ENCODE measurements at places on chromosomes 6 and 20. TPM values are rescaled to one million over a fixed set of nuclear protein-coding genes. Genes with fewer than 3 reads are reported as not detected.

- H3K36me3 ChIP-seq, result no peaks in the 10 kb centered on the region
- DNase-seq, result no peak
- no peak overlapping the region for H3K27ac ChIP-seq
- peaks cover 20% of the 10 kb centered on the region for H3K4me1 ChIP-seq
- H3K27me3 ChIP-seq, result no peaks in the 10 kb centered on the region
These were observed 23.5 kb downstream of the GFOD1 start for GRCh38 chr6:13463941-13464340.

The FRMD1 gene
- total RNA-seq, result not detected

GRCh38 chr6:74415056-74415455, 719.1 kb downstream of the CD109 start:
- no peak overlapping the region for H3K27ac ChIP-seq
- H3K4me3 ChIP-seq, result no peak overlapping the region
- H3K4me1 ChIP-seq, result no peaks in the 10 kb centered on the region
- no peaks in the 10 kb centered on the region for H3K36me3 ChIP-seq
- DNase-seq, result no peak

GRCh38 chr20:44457016-44457415, 18.7 kb upstream of the TTPAL start:
- H3K4me1 ChIP-seq, result no peaks in the 10 kb centered on the region
- H3K36me3 ChIP-seq, result no peaks in the 10 kb centered on the region
- H3K4me3 ChIP-seq, result no peak overlapping the region
- no peaks in the 10 kb centered on the region for H3K27me3 ChIP-seq
- H3K27ac ChIP-seq, result no peak overlapping the region

The DEFB132 gene
- not detected for total RNA-seq

The DAAM2 gene
- not detected for total RNA-seq

The PRR18 gene
- 0.09 TPM for total RNA-seq

GRCh38 chr20:46230106-46230491, 78.2 kb downstream of the CDH22 start:
- H3K27me3 ChIP-seq, result peaks cover 6% of the 10 kb centered on the region
- H3K27ac ChIP-seq, result no peak overlapping the region
- H3K4me3 ChIP-seq, result no peak overlapping the region
- no peaks in the 10 kb centered on the region for H3K36me3 ChIP-seq
- no peak for DNase-seq
- H3K4me1 ChIP-seq, result no peaks in the 10 kb centered on the region

The PPP1R14C gene
- 1.4 TPM for total RNA-seq

The SCP2D1 gene
- total RNA-seq, result not detected

DNA sequence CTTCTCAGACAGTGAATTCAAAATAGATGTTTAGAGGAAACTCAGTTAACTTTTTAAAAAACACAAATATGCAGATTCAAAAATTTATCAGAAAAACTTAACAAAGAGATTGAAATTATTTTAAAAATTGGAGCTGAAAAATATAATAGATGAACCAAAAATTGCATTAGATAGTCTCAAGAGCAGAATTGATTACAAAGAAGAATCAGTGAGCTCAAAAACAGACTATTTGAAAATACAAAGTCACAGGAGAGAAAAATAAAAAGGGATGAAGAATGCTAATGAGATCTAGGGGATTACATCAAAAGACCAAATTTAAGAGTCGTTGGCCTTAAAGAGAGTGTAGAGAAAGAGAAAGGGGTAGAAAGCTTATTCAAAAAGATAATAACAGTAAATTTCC, 700.5 kb downstream of the COL12A1 start:
- H3K36me3 ChIP-seq, result no peaks in the 10 kb centered on the region
- H3K27ac ChIP-seq, result no peak overlapping the region
- no peak for DNase-seq
- H3K4me1 ChIP-seq, result no peaks in the 10 kb centered on the region
- no peaks in the 10 kb centered on the region for H3K27me3 ChIP-seq

DNA sequence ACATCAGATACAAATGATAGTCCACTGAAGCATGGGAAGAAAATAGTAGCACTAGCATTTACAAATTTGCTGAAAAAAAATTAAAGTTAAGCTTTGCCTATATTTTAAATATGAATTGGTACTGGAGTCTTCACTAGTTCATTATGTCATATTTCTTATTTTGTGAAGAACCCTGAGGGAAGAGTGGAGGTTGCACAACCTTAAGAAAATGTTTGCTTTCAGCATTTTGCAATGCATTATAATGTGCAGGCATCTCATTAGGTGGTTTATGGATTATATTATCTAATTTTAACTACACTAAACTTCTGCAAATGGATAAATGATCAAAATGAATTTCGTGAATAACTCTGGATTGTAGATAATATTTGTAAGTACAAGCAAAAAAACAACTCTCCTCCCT, 390.8 kb upstream of the HS3ST5 start:
- H3K4me1 ChIP-seq, result no peaks in the 10 kb centered on the region
- no peaks in the 10 kb centered on the region for H3K27me3 ChIP-seq
- no peak for DNase-seq
- no peaks in the 10 kb centered on the region for H3K36me3 ChIP-seq
- no peak overlapping the region for H3K27ac ChIP-seq

- DNase-seq, result no peak
- H3K36me3 ChIP-seq, result no peaks in the 10 kb centered on the region
- H3K4me3 ChIP-seq, result no peak overlapping the region
- H3K4me1 ChIP-seq, result no peaks in the 10 kb centered on the region
These were observed 62.8 kb downstream of the PERP start for GRCh38 chr6:138044458-138044857.

DNA sequence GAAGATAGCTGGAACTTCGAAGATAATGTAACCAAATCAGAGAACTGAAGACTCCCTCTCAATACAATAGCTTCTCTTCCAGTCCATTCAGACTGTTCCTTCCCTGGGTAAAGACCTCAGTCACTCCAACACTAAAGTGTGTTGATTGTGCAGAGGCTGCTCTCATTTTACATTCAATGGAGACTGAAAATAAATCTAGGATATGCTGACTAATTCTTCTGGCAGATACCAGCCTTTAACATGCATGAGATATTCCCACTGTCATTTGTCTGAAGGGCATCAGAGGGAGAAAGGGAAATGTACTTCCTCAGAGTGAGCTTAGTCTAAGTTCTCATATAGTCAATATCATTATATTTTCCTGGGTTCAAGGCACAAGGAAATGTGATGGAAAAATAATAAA, 166.4 kb upstream of the IRAK1BP1 start:
- H3K4me3 ChIP-seq, result no peak overlapping the region
- no peaks in the 10 kb centered on the region for H3K4me1 ChIP-seq
- no peak for DNase-seq
- H3K36me3 ChIP-seq, result no peaks in the 10 kb centered on the region
- no peaks in the 10 kb centered on the region for H3K27me3 ChIP-seq
- H3K27ac ChIP-seq, result no peak overlapping the region

The TNFAIP3 gene
- 267 TPM for total RNA-seq

The GINM1 gene
- 20.4 TPM for total RNA-seq
